T-helper 17 cell (primary cell): ENCODE measurements at places on chromosomes 6 and 20. TPM values are rescaled to one million over a fixed set of nuclear protein-coding genes. Genes with fewer than 3 reads are reported as not detected.

DNA sequence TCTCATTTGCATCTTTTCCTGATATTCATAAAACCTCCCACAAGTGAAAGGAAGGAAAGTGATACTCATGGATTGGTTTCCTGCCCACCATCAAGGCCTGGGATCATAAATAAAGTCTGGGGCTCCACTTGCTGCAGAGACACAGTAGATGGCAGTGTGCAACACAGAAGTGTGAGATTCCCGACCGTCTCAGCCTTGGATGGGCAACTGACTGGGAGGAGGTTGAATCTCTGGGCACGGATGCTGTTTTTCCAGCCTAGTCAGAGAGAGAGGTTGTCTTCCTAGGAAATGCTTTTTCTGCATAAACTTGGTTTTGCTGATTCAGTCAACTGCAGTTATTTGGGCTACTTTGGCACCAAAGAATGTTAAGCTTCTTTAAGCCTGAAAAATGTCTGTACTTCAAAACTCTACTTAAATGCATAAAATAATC lies 9.9 kb upstream of the RFPL4B start:
- H3K4me1 ChIP-seq, result peaks cover 2% of the 10 kb centered on the region
- H3K27ac ChIP-seq, result no peak overlapping the region
- peaks cover 32% of the 10 kb centered on the region for H3K27me3 ChIP-seq
- no peaks in the 10 kb centered on the region for H3K36me3 ChIP-seq
- H3K4me3 ChIP-seq, result no peak overlapping the region

The SNX9 gene
- total RNA-seq, result 38.9 TPM

- H3K36me3 ChIP-seq, result peaks cover 6% of the 10 kb centered on the region
- no peaks in the 10 kb centered on the region for H3K27me3 ChIP-seq
- peak overlapping the region; percentile 83 for H3K4me3 ChIP-seq
- peak overlapping the region; percentile 86 for H3K27ac ChIP-seq
- peaks cover 70% of the 10 kb centered on the region for H3K4me1 ChIP-seq
Observed at GRCh38 chr6:158009114-158009891, 27.6 kb downstream of the SYNJ2 start.

DNA sequence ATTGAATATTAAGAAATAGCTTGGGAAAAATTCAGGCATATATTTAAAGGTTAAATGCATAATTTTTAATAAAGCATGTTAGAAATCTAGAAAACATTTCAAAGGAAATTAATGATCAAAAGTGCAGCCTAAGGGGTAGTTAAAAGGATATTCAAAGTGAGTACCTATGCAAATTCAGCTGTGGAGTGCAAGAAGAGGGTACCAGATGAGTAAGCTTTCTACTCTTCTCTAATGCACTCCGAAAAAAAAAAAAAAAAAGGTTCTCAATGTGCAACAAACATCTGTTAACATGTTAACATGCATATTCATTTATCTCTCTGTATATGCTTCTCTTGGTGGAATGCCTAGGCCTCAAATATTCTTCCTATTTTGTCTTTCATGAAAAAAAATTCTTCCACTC lies 32.0 kb upstream of the KATNA1 start:
- no peak overlapping the region for H3K27ac ChIP-seq
- H3K36me3 ChIP-seq, result peaks cover 6% of the 10 kb centered on the region
- H3K27me3 ChIP-seq, result no peaks in the 10 kb centered on the region
- no peak overlapping the region for H3K4me3 ChIP-seq
- no peak for DNase-seq

GRCh38 chr20:34627458-34627857 lies 49.4 kb downstream of the PIGU start:
- no peak for DNase-seq
- H3K27ac ChIP-seq, result no peak overlapping the region
- peaks cover 5% of the 10 kb centered on the region for H3K4me1 ChIP-seq
- H3K4me3 ChIP-seq, result no peak overlapping the region
- H3K27me3 ChIP-seq, result no peaks in the 10 kb centered on the region

The LPIN3 gene
- total RNA-seq, result 0.16 TPM

DNA sequence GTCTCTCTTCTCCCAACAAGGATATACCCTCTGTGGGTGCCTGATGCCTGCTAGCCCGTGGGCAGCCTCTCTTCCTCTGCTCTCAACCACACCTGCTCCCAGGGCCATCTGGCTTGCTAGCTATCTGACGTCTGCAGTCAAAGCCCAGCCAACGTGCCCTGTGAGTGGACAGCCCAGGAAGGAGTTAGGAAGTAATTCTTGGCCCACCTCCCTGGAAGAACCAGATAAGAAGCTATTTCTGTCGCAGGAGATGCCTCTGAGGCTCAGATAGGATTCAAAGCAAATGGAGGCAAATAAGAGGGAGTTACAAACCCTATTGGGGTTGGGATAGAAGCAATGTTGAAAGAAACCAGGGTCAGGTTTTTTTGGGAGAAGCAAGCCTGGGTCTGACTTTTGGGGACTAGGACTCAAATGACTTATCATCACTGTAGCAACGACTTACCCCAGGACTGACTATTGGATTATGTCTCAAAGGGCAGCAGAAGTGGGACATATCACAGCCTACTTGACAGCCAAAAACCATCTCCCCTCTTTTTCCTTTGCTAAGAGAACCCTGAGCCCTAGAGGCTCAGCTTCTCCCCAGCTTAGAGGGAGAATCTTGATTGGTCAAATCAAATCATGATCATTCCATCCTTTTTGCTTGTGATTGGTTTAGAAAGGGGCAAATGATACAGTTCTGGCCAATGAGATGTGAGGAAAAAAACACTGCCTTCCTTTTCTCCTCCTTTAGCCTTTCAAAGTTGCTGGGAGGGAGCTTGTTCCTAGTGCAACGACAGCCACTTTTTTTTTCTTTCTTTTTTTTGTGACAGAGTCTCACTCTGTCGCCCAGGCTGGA lies 18.0 kb upstream of the CDK5RAP1 start:
- H3K4me3 ChIP-seq, result no peak overlapping the region
- DNase-seq, result no peak
- H3K36me3 ChIP-seq, result no peaks in the 10 kb centered on the region
- H3K27ac ChIP-seq, result no peak overlapping the region
- peaks cover 2% of the 10 kb centered on the region for H3K4me1 ChIP-seq

The COL9A1 gene
- total RNA-seq, result not detected

GRCh38 chr20:60062431-60063047 lies 104.3 kb downstream of the CDH26 start:
- H3K4me1 ChIP-seq, result peaks cover 24% of the 10 kb centered on the region
- H3K27me3 ChIP-seq, result no peaks in the 10 kb centered on the region
- no peak for DNase-seq
- peaks cover 2% of the 10 kb centered on the region for H3K36me3 ChIP-seq
- peak overlapping the region; percentile 77 for H3K27ac ChIP-seq

The ATG5 gene
- 27.7 TPM for total RNA-seq

The FAM209B gene
- 1.5 TPM for total RNA-seq

The OXT gene
- 0.62 TPM for total RNA-seq

The CNKSR3 gene
- total RNA-seq, result not detected

The ADGRF5 gene
- total RNA-seq, result not detected

DNA sequence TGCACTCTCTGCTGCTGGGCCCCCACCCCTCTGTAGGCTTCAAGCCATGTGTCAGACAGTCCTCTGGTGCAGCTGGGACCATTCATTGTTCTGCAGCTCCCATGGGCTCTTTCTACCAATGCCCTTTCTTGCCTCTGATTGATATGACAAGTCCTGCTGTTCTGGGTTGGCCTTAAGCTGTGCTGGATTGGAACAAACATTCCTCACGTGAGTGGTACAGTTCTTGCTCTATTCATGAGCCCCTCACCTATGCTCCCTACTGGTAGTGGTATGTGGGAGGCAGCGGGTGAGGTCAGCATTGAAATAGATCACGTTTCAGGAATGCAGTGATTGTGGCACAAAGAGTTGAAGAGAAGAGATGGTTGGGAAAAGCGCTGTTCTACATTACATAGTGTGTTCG lies 48.8 kb upstream of the RALY start:
- no peaks in the 10 kb centered on the region for H3K36me3 ChIP-seq
- no peaks in the 10 kb centered on the region for H3K4me1 ChIP-seq
- DNase-seq, result no peak
- no peak overlapping the region for H3K4me3 ChIP-seq
- H3K27ac ChIP-seq, result no peak overlapping the region
- no peaks in the 10 kb centered on the region for H3K27me3 ChIP-seq

DNA sequence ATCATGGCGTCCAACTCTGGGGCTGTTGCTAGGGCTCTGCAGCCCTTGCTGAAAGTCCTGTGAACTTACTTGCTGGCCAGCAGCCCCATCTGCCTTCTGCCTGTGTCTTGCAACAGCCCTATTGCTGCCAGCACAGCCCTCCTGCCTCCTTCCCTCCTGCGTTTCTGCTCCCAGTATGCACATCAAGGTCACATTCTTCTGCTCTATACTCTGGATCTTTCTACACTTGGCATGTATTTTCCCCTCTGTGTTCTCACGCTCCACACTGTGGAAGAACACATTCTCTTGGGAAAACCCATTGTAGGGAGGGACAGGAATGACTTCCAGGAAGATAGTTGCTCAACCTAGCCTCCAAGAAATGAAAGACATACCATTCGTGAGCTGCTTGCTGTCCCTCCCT lies 80.9 kb upstream of the PHACTR2 start:
- H3K27me3 ChIP-seq, result no peaks in the 10 kb centered on the region
- no peaks in the 10 kb centered on the region for H3K36me3 ChIP-seq
- H3K4me3 ChIP-seq, result no peak overlapping the region
- no peak for DNase-seq
- H3K4me1 ChIP-seq, result peaks cover 39% of the 10 kb centered on the region

DNA sequence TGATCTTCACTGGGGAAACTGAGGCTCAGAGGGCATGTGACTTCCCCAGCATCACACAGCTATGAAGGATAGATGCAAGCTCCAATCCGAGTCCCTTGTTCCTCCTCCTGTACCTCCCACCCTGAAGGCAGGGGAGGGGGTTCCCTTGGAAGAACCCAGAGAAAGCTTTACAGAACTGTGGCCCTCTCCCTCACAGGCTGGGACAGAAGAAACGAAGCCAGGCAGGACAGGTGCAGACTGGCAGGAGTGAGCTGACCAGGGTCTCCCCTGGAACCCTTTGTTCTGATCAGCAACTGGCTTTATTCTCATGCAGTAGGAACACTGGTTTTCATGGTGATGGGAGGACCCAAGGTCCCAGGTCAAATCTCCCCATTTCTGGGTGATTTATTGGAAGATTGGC lies 90.2 kb downstream of the TMEM242 start:
- DNase-seq, result no peak
- peaks cover 47% of the 10 kb centered on the region for H3K27me3 ChIP-seq

The BEND3 gene
- 1.7 TPM for total RNA-seq

The PPP1R11 gene
- 52.4 TPM for total RNA-seq

The SLC26A8 gene
- total RNA-seq, result not detected

The KIFC1 gene
- total RNA-seq, result 3.7 TPM

The NR2E1 gene
- total RNA-seq, result not detected

- H3K27me3 ChIP-seq, result no peaks in the 10 kb centered on the region
- H3K4me3 ChIP-seq, result no peak overlapping the region
- peaks cover 20% of the 10 kb centered on the region for H3K4me1 ChIP-seq
- DNase-seq, result no peak
Observed at GRCh38 chr6:157561414-157561790, 180.4 kb downstream of the ZDHHC14 start.

GRCh38 chr20:15561707-15562404 lies 1011.4 kb downstream of the KIF16B start:
- no peak overlapping the region for H3K27ac ChIP-seq
- H3K27me3 ChIP-seq, result no peaks in the 10 kb centered on the region
- no peaks in the 10 kb centered on the region for H3K36me3 ChIP-seq
- no peak for DNase-seq
- H3K4me1 ChIP-seq, result no peaks in the 10 kb centered on the region

DNA sequence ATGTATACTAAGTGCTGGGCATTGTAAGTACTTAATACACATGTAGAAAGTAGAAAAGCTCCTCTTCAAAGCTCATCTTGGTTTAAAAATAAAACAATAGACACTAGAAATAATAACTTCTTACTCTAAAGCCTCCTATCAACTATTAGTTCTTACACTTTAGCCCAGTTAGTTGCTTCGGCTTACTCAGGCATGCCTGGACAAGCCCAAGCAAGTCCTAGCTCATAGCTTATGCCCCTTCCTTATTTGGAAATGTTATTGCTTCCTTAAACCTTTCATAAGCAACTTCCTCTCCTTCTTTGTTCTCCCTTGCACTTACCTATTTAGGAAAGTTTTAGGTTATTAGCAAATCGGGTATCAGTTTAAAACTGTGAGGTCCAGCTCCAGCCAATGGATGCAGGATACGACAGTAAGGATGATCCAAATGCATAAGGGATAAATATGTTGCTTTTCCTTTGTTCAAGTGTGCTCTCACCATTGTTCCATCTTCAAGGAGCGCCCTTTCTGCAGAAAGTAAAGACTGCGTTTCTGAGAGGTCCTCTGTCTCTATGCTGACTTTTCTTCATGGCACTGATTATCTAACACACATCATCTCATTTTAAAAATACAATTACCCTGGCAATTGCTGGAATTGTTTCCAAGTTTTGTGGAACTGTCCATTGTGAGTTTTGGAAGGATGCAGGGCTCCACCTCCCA lies 12.3 kb downstream of the TMEM30A start:
- H3K27me3 ChIP-seq, result no peaks in the 10 kb centered on the region
- no peak overlapping the region for H3K4me3 ChIP-seq
- peaks cover 12% of the 10 kb centered on the region for H3K36me3 ChIP-seq
- no peak for DNase-seq
- peak overlapping the region; percentile 81 for H3K27ac ChIP-seq
- peaks cover 62% of the 10 kb centered on the region for H3K4me1 ChIP-seq

The MYT1 gene
- not detected for total RNA-seq

GRCh38 chr20:62025832-62026563 lies 39.7 kb downstream of the TAF4 start:
- H3K27ac ChIP-seq, result peak overlapping the region; percentile 65
- no peak overlapping the region for H3K4me3 ChIP-seq
- H3K36me3 ChIP-seq, result no peaks in the 10 kb centered on the region
- H3K4me1 ChIP-seq, result peaks cover 35% of the 10 kb centered on the region

DNA sequence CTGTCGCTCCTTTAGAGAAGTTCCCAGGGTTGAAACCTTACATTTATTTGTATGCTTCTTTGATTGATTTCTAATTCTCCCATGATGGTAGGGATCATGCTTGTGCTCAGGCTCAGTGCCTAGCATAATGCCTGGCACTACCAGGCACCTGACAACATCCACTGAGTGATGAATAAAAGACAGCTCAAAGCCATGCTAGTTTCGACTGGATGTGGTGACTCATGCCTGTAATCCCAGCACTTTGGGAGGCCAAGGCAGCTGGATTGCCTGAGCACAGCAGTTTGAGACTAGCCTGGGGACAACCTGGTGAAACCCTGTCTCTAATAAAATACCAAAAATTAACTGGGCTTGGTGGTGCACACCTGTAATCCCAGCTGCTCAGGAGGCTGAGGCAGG lies 11.6 kb upstream of the CD164 start:
- DNase-seq, result no peak
- H3K27ac ChIP-seq, result no peak overlapping the region
- H3K4me3 ChIP-seq, result no peak overlapping the region
- H3K36me3 ChIP-seq, result peaks cover 4% of the 10 kb centered on the region

The OR2B6 gene
- total RNA-seq, result not detected

The BMP2 gene
- not detected for total RNA-seq

DNA sequence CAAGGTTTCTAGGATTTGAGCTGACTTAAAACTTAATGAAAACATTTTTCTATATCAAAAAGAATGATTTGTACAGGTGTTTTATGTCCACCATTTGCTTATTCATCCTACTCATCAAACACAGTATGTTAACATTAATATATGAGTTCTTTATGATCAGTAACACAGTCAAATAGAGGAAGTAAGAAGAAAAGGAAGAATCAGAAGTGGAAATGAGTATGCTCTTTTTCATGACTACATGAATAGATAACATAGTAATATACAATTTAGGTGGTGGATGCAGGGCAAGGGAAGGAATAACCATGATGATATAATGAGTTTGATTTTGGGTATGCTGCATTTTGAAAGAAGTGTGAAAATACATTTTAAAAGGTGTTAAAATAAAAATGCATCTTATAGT lies 16.5 kb downstream of the KPNA5 start:
- no peak overlapping the region for H3K27ac ChIP-seq
- H3K4me3 ChIP-seq, result no peak overlapping the region
- H3K36me3 ChIP-seq, result peaks cover 9% of the 10 kb centered on the region
- H3K27me3 ChIP-seq, result no peaks in the 10 kb centered on the region
